Activated T-helper 1 cell treated with anti-CD3 and anti-CD28 coated beads, Interleukin-2, amount 50 U/mL, for 16 hours (primary cell): ENCODE measurements at places on chromosomes 3 and 15.

DNA sequence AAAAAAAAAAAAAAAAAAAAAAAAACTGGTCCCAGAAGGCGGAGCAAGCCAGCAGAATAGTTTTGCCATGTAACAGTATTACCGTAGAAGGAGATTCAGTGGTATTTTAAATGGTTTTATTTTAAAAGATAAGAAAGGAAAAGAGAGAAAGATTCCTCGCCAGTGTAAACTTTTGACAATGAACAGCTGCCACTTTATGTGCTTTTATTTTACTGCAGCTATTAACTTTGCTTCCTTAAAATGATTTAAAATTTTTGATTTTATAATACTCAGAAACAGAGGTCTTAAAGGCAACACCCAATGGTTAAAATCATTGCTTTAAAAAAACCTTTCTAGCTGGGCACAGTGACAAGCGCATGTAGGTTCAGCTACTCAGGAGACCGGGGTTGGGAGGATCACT is 46.8 kb downstream of the TMCO5A start:
- no peak for DNase-seq

DNA sequence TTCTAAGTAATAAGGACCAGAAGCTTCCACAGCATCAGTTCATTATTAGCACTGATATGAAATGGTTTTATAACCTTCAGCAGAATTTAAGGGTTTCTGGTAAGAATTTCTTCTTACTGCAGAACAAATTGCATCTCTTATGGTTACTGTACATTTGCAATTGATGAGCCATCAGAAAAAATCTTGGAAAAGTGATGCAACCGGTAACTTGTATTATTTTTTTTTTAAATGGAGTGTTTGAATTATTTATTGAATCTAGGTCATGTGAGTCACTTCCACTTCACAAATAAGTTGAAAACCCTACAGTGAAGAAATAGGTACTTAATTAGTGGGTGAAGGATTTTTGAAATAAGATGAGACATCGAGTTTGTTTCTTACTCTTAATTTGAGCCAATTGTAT is 786.0 kb downstream of the TUSC7 start:
- no peak for DNase-seq

DNA sequence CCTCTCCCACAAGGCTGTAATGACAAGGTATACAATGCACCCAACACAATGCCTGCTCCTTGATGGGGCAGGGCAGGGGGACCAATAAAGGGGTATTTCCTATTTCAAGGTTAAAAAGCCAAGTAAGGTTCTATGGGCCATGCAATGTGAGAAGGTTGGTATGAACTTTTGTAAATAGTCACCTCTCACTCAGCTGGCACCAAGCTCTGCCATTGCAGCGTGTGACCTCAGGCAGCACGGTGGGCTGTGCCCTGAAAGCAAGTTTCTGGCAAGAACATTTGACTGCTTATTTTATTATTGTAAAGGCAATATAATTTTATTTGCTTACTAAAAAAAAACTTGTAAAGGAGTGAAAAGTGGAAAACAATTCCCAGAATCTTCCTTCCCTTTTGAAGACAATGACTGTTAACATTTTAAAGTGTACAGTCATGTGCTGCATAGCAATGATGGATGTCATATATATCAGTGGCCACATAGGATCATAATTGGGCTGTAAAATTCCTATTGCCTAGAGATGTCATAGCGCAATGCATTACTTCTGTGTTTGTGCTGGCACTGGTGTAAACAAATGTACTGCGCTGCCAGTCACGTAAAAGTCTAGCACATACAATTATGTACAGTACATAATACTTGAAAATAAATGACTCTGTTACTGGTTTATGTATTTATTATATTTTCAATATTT is 167.3 kb upstream of the RORA start:
- no peak for DNase-seq

DNA sequence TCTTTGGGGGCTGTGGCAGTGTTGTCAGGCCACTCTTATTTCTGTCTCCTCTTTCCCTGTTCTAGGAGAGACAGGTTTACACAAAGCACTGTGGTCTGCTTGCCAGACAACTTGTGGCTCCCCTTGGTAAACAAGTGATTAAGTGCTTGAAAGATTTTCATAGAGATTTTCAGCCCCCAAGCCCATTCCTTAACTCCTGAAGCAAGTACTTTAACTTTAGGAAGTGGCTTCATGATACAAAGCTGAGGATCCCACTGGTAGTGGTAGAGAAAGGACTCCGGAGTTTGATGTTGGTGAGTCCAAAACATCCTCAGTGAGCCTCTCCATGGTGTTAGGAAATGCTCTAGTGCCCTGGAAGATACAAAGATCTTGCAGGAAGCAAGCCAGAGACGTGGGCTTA is 12.0 kb downstream of the ZBTB38 start:
- DNase-seq = no peak

DNA sequence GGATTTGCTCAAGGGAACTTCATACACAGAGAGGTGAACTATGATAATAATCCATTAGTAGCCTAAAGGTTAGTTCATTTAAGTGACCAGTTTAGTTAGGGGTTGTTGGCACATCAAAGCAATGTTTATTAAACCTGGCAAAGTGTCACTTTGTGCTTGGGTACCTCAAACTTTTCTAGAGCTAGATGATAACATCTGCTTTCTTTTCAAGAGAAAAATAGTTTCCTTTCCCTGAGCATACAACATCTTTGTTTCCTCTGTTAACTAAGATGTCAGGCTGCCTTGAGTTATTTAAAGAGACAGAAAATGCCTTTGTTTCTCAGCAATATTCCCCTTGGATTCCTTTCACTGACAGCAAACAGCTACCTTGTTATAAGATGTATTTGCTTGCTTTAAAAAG is 26.7 kb upstream of the SMAD3 start:
- DNase-seq = no peak

DNA sequence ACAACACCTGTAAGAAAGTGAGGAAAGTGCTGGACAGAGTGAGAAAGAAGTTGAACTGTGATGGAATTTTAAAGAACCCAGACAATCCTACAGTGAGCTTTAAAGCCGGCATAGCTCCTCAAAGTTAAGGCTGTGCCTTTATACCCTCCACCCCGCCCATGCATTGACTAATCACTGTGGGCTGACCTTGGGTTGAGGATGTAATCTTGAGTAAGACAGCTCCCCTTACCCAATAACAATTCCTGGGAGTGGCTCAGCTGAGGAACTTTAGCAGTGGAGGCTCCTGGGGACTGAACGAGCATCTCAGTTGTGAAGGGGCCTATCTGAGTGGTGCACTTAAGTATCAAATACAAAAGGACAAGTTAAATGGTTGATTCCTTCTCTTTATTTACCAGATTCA is 35.7 kb upstream of the ZNF770 start:
- DNase-seq = no peak

- no peak for DNase-seq
Observed at GRCh38 chr3:43957553-43957952, 266.8 kb downstream of the ABHD5 start.

DNA sequence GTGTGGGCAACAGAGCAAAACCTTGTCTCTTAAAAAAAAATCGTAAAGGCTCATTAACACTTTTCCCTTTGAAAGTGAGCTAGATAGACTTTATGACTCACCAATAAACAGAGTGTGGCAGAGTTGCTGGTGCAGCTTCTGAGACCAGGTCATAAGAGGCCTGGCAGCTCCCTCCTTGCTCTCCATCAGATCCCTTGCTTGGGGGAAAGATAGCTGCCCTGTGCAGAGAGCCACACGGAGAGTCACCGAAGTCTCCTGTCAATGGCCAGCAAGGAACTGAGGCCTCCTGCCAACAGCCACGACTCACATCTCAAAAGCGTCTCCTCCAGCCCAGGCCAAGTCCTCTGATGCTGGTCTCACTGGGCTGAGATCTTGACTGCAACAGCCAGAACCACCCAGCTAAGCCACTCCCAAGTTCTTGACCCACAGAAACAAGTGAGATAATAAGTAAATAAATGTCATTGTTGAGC is 8.7 kb upstream of the GP9 start:
- DNase-seq = no peak

DNA sequence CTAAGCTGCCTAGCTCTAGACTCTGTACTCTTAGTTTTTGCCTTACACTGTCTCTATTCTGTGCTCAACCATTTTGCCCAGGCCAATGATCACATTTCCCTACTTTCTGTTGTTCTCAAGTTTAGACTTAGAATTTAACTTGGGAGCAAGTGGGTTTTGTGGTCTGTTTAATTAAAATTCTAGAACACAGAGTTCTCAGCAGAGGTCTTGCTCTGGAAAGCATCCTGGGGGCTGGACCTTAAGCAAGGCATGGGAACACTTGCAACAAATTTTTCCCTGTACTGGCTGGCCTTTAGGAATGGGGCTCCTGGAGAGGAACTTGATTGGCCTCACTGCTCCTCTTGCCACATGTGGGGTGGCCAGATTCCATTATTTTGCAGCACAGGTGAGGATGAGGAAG is 236.3 kb upstream of the LRTM1 start:
- DNase-seq = no peak

- no peak for DNase-seq
Observed at GRCh38 chr15:55515491-55515890, 7.5 kb upstream of the DNAAF4 start.

DNA sequence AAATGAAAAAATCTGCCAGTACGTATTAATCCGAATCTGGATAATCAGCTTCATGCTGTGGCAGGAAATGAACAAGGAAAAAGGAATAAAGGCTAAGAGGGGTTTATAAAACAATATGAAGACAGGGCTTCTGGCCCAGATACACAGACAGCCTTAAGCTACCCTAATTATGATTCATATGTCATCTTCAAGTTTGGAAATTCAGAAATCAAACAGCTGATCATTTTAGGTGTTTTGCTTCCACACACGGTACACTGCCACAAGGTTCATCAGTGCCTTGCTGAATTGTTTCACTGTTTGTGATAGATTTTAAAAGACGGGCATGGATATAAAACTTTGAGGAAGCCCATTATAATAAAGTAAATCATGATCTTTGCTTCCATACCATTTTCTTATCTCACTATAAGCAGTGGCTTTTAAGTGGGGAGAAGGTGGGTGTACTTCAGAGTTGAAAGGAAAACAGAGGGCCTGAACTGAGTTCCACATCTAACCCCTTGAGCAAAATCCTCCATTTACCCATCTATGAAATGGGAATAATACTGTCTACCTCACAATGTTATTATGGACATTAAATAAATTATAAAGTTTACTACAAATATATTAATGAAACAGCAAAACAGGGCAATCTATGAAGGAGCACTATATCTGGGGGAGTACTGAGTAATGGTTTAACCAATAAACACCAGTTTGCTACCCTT is 15.7 kb downstream of the GTPBP8 start:
- DNase-seq = no peak

- DNase-seq = no peak
Observed at GRCh38 chr3:149486726-149487125, 12.2 kb downstream of the TM4SF4 start.
